Iris pigment epithelial cell (primary cell): ENCODE measurements at places on chromosomes 13 and 19.

DNA sequence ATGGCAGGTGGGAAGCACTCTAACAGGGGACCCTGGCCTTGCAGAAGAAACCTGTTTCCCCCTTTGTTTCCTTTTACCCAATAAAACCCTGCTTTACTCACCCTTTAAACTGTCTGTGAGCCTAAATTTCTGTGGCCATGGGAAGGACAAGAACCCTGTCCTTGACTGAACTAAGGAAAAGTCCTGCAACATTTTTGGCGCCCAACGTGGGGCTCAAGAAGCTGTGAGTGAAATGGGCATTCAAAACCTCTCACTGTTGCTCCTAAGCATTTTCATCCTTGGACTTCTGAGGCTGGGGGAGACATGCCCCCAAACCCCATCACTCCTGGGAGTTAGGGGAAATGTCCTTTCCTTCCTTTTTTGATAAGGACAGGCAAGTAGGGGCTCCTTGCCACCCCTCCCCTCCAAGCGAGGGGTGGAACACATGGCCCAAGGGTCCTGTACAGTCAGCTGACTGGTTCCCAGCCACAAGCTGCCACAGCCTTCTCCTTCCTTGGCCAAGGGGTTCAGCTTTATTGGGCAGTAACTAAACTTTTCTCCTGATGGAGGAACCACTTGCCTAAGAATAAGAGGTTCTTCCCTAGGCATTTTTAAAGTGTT is 381.6 kb downstream of the KLF5 start:
- peak; percentile 22 for DNase-seq

DNA sequence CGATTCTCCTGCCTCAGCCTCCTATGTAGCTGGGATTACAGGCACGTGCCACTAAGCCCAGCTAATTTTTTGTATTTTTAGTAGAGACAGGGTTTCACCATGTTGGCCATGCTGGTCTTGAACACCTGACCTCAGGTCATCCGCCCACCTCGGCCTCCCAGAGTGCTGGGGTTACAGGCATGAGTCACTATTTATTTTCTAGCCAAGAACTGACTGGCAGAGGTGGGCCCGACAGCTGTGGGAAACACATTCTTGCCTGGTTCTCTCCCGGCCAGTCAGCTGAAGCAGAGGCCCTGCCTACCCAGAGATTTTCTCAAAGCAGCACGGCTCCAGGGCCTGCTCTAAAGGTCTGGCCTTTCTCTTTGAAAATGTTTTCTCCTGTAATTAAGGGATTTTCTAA is 108.0 kb downstream of the KCTD15 start:
- peak; percentile 71 for DNase-seq

- no peak for DNase-seq
These were observed 38.7 kb upstream of the KLF2 start for GRCh38 chr19:16285769-16286498.

GRCh38 chr13:25978961-25979360 is 72.9 kb downstream of the SHISA2 start:
- no peak for DNase-seq

- DNase-seq = no peak
These were observed 1.2 kb downstream of the AP3D1 start for GRCh38 chr19:2149980-2150793.

GRCh38 chr13:96185818-96186217 is 95.9 kb downstream of the HS6ST3 start:
- no peak for DNase-seq

GRCh38 chr19:58479303-58479702 is 3.2 kb downstream of the ZNF446 start:
- DNase-seq = no peak

GRCh38 chr13:99542788-99543406 is 41.6 kb downstream of the TM9SF2 start:
- DNase-seq = no peak

- no peak for DNase-seq
These were observed 13.0 kb downstream of the WDR62 start for GRCh38 chr19:36067681-36068080.

GRCh38 chr13:100611678-100612492 is 23.3 kb upstream of the GGACT start:
- no peak for DNase-seq

- peak; percentile 78 for DNase-seq
These were observed 467.8 kb upstream of the ARGLU1 start for GRCh38 chr13:107035778-107036177.

- DNase-seq = peak; percentile 7
These were observed 183.9 kb upstream of the TSHZ3 start for GRCh38 chr19:31533114-31533513.

DNA sequence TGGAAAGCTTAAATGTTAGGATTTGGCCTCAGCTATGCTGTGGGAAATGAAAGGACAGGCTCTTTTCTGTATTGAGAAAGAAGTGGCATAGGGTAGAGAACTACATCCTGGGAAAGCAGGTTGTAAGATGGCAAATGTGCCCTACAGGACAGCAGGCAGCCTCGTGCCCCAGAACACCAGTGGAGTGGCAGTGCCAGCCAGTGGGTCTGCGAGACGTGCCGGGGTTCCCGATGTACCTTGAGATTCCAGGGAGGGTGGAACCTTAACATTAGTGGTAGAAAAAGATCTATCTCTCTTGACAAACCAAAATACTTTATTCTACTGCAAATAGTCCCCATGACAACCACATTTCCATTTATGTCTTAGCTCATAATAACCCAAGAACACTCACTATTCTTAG is 42.7 kb downstream of the DCLK1 start:
- no peak for DNase-seq

GRCh38 chr13:45778882-45779281 is 72.7 kb downstream of the SIAH3 start:
- DNase-seq = no peak

DNA sequence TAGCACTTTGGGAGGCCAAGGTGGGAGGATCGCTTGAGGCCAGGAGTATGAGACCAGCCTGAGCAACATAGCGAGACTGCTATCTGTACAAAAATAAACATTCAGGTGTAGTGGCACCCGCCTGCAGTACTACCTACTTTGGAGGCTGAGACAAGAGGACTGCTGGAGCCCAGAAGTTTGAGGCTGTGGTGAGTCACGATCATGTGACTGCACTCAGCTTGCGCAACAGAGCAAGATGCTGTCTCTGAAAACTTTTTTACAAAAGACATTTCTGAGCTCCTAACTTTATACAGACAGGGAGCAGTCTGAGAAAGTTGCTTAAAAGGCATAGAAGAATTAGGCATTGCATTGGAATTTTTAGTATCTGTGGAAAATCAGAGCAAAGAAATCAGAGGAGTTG is 10.4 kb upstream of the TBC1D4 start:
- peak; percentile 69 for DNase-seq

GRCh38 chr19:46350758-46351159 is 3.9 kb downstream of the PPP5C start:
- peak; percentile 48 for DNase-seq

- no peak for DNase-seq
These were observed 65.2 kb downstream of the SOX1 start for GRCh38 chr13:112132142-112132541.
